ENCODE measurements at places on chromosomes 5 and 9. TPM values are rescaled to one million over a fixed set of nuclear protein-coding genes. Genes with fewer than 3 reads are reported as not detected.

The GSN gene
- total RNA-seq = 1,544 TPM

The LCN10 gene
- total RNA-seq = 10.0 TPM

The SPOCK1 gene
- total RNA-seq = 100 TPM

The SH3TC2 gene
- total RNA-seq = 0.71 TPM

The HTR1A gene
- not detected for total RNA-seq

The F2RL2 gene
- 0.28 TPM for total RNA-seq

The PDE6A gene
- not detected for total RNA-seq

The FBXW11 gene
- 55.5 TPM for total RNA-seq

The PCDHA1 gene
- total RNA-seq = not detected

The RGP1 gene
- 27.8 TPM for total RNA-seq

The EGFLAM gene
- total RNA-seq = 6.4 TPM

The C5orf52 gene
- not detected for total RNA-seq

The WNT8A gene
- not detected for total RNA-seq

The EIF4E1B gene
- total RNA-seq = not detected

The F12 gene
- total RNA-seq = 0.38 TPM

The PLPPR1 gene
- not detected for total RNA-seq

The IFNE gene
- not detected for total RNA-seq

GRCh38 chr5:132335402-132335801, 34.1 kb upstream of the SLC22A5 start:
- no peak for DNase-seq

GRCh38 chr5:107864793-107865192, 194.1 kb upstream of the EFNA5 start:
- no peak for DNase-seq

DNA sequence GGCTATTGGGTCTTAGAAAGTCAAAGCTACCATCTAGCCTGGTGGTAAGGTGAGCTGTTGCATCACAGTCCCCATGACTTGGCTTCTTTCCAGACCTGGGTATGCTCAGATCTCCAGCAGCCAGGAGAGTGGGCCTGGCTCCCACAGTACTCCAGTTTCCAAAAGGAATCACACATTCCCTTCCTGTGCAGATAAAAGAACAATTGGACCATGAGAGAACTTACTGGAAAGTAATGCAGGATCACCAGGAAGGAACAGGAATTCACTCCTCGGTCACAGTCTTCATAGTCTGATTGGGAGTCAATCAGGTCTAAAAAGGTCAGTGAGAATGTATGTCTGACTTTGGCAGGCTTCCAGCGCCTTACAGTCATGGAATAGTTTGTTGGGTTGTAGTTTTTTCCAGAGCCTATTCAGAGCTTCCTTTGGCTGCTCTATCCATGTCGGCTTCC, 47.8 kb upstream of the CD180 start:
- DNase-seq = no peak

GRCh38 chr5:56152437-56152836, 80.7 kb downstream of the ANKRD55 start:
- no peak for DNase-seq

DNA sequence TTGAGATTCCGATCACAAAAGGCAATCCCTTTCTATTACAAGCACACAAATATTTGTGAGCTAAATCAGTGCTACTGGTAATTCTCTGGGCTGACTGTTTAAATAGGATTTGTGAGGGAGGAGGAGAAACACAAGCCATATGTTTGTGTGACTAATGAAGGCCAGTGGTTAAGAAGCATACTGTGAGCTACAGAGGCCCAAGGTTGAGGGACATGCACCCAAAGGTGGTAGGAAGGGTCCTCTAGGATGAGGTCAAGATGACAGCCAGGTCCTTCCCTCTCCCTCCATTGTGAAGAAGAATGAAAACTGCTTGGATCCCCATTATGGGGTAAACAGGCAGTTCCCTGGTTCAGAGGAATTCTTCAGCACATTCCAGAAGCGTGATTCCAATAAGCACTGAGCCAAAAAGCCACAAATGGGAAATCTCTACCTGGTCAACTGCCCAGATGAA, 83.9 kb downstream of the SPOCK1 start:
- no peak for DNase-seq

DNA sequence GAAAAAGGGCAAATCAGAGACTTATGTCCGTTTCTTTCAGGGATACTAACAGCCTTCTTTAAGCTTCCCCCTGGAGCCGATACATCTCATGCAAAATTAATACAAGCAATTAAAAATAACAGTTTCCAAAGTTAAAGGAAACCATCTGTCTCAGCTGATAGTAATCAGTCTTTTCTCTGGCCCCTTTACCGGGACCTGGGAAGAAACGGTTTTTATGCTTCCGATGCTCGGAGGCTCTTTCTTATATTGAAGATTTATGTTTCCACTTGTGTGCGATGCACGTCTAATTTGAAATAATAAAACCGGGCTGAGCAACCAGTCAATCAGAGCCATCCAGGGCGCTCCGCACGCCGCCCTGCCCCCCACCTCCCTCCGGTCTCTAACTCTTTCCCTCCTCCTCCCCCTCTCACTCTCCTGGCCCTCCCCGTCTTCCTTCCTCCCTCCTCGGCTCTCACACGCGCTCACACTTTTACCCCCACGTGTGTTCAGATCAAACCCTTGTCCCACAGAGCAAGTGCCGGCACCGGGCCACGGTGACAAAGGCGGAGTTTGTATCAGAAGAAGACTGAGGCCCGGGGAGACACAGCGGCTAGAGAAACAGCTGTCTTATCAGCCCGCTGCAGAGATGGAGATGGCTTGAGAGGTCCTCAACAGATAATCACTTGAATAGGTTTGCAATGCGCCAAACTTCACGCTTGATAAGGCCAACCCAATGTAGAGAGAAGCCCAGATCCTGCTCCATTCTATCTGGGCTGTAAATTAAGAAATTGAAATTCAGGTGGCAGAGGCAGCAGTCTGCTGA, 5.1 kb upstream of the ELAVL2 start:
- DNase-seq = peak; percentile 79

GRCh38 chr5:71882826-71883741, 164.0 kb downstream of the CARTPT start:
- no peak for DNase-seq

DNA sequence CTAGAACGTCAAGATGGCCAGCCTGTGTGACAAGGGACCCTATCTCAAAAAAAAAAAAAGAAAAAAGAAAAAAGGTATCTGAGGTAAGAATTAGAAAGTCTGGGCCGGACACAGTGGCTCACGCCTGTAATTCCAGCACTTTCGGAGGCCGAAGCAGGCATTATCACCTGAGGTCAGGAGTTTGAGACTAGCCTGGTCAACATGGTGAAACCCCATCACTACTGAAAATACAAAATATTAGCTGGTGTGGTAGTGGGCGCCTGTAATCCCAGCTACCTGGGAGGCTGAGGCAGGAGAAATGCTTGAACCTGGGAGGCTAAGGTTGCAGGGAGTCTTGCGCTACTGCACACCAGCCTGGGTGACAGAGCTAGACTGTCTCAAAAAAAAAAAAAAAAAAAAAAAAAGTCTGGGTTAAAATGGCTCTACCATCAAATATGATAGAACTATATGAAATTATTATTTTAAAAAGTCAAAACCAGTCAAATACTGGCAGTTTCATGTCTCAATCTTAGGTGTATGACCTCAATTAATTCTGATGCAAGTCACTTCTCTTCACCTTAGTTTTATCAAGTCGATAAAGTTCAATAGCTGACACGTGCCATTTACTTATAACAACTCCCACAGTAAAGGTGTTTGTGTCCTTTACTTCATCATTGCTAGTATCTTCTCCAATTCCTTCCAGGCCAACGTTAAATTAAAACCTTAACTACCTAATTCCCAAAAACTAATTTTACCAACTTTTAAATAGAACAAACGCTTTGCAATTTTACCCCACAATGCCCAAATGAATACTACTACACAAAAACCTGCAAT, 1.1 kb downstream of the RPS23 start:
- no peak for DNase-seq

DNA sequence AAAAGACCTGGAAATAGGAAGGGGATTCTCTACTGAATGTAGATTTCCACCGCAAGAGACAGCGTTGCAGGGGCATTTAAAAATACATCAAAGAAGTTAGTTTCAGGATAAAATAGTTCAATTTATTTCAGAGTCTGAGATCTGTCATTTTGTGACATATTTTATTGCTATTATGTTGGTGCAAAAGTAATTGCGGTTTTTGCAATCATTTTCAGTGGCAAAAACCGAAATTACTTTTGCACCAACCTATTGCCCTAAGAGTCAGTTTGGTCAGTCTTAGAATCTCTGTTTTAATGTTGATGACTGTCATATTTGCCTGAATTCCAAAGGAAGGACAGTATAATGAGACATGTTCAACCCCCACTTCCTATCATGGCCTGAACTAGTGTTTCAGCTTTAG, 219.5 kb upstream of the CDH10 start:
- DNase-seq = no peak

GRCh38 chr5:56169281-56169680, 63.8 kb downstream of the ANKRD55 start:
- DNase-seq = no peak

GRCh38 chr5:174807471-174807870, 83.1 kb downstream of the MSX2 start:
- DNase-seq = no peak

- no peak for DNase-seq
Observed at GRCh38 chr5:172666251-172666650, 25.2 kb downstream of the NEURL1B start.

- DNase-seq = no peak
Observed at GRCh38 chr5:89968958-89969381, 440.6 kb downstream of the CETN3 start.

DNA sequence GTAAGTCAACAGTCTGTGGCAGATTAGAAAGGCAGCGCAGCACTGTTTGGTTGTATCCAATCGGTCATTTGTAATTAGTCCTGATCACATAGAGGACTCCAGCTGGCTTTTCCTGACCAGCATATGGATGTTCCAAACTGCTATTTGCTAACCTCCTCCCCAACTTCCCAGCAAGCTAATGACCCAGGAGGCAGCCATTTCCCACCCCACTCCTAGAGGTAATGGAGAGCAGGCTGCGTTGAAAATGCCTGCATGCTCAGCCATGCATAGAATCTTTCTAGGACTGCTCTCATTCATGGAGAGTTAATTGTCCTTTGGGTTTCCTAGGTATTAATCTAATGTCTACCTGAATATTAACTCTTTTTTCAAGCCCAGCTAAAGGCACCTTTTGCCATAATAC, 850.6 kb upstream of the WWC1 start:
- no peak for DNase-seq

GRCh38 chr5:150556106-150556505, 48.2 kb downstream of the NDST1 start:
- no peak for DNase-seq

DNA sequence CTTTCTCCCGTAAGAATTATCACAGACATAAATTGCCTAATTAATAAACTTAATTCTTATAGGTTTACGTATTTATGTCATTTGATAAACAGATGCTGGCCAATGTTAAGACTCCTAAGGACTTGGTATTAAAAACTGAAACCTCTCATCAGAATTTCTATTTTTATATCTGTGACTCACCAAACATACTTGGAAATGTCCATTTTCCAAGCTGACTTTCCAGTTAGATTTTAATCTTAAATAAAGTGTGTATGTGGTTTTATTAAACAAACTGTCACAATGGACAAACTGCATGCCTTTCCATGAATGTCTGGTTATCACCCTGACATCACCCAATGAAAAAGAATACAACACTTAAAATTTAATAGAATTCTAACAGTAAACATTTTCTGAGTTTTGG, 12.6 kb upstream of the COL23A1 start:
- DNase-seq = no peak

- DNase-seq = no peak
Observed at GRCh38 chr5:135438636-135439221, 8.4 kb downstream of the DCANP1 start.

All from posterior vena cava (tissue), 2 donors.